ENCODE measurements at places on chromosomes 1 and 21. TPM values are rescaled to one million over a fixed set of nuclear protein-coding genes. Genes with fewer than 3 reads are reported as not detected.
A peak's percentile ranks its signal among the peaks of the same experiment; 100 is the strongest.

DNA sequence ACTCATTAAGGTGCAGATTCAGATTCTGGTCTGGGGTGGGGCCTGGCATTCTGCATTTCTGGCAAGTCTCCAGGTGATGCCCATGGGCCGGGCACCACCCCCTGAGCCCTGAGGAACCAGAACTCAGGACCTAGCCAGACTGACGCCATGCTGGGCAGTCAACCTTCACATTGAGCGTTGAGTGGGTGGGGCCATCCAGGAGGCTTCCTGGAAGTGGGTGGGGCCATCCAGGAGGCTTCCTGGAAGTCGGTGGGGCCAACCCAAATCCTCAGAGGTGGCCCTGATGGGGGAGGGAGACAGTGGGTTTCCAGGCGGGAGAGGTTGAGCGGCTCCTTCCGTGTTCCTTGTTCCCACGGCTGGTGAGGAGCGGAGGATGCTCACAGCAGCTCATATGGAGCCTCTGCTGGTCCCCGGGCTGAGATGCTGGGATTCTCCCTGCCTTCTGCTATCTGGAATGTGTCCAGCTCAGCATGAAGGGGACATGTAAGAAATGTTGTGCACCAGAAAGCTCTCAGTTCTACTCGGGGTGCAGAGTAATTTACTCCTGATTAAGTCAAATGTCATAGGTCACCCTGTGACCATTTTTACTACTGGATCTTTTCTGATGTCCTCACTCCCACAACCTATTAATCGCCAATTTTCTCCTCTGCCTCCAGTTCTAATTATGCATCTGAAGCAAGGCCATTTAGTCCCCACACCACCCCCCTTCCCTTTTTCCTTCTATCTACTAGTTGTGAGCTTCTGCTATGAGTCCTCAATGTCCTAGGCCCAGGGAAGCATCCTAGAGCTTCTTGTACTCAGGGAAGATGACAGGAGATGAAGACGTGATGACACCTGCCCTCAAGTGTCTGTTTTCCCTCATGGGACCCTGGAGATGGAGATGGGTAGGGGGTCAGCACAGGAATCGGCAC lies 435.4 kb downstream of the PTPRU start:
- H3K4me1 ChIP-seq, result no peaks in the 10 kb centered on the region
- DNase-seq, result peak; percentile 28
- no peaks in the 10 kb centered on the region for H3K36me3 ChIP-seq
- peaks cover 7% of the 10 kb centered on the region for H3K27me3 ChIP-seq
- no peak overlapping the region for H3K27ac ChIP-seq
- H3K4me3 ChIP-seq, result no peak overlapping the region

Gene MR1
- 17.4 TPM for total RNA-seq

Gene PTPN14
- 39.1 TPM for total RNA-seq

GRCh38 chr21:31012133-31013089 lies 25.9 kb downstream of the KRTAP19-8 start:
- H3K36me3 ChIP-seq, result no peaks in the 10 kb centered on the region
- H3K4me3 ChIP-seq, result no peak overlapping the region
- H3K27ac ChIP-seq, result no peak overlapping the region
- no peaks in the 10 kb centered on the region for H3K27me3 ChIP-seq
- DNase-seq, result no peak

GRCh38 chr1:152836870-152837269 lies 5.8 kb upstream of the LCE6A start:
- DNase-seq, result no peak
- no peaks in the 10 kb centered on the region for H3K27me3 ChIP-seq
- no peak overlapping the region for H3K27ac ChIP-seq
- no peaks in the 10 kb centered on the region for H3K4me1 ChIP-seq
- no peak overlapping the region for H3K4me3 ChIP-seq

DNA sequence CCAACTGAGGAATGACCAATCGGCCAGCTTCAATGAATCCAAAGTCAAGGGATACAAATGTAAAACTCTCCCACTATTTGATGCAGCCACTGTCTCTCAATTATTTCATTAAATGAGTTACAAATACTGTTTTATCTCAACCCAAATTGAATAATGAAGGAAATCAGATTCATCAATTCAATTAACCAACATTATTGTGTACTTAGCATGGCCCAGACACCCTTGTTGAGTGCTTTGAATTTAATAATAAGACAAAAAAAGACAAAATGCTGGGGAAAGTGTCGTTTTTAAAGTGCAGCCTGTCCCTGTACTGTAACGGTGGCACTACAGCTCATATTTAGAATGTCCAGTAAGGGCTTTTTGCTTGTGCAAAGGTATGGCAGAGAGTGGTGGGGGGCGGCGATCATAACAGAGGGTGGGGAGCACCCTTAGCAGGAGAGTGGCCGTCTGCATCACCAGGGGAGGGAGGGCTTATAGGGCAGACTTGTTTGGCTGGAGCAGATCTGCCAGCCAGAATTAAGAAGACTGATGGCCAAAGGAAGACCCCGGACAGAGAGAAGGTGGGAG lies 123.8 kb upstream of the GALNT2 start:
- no peaks in the 10 kb centered on the region for H3K27me3 ChIP-seq
- no peak overlapping the region for H3K4me3 ChIP-seq
- H3K27ac ChIP-seq, result no peak overlapping the region
- H3K36me3 ChIP-seq, result no peaks in the 10 kb centered on the region
- H3K4me1 ChIP-seq, result peaks cover 23% of the 10 kb centered on the region
- DNase-seq, result no peak

- peaks cover 17% of the 10 kb centered on the region for H3K4me1 ChIP-seq
- peak; percentile 18 for DNase-seq
- no peak overlapping the region for H3K4me3 ChIP-seq
- no peaks in the 10 kb centered on the region for H3K36me3 ChIP-seq
- H3K27me3 ChIP-seq, result no peaks in the 10 kb centered on the region
- no peak overlapping the region for H3K27ac ChIP-seq
These were observed 185.1 kb upstream of the GREM2 start for GRCh38 chr1:240797050-240797449.

Gene KLF17
- total RNA-seq, result not detected

DNA sequence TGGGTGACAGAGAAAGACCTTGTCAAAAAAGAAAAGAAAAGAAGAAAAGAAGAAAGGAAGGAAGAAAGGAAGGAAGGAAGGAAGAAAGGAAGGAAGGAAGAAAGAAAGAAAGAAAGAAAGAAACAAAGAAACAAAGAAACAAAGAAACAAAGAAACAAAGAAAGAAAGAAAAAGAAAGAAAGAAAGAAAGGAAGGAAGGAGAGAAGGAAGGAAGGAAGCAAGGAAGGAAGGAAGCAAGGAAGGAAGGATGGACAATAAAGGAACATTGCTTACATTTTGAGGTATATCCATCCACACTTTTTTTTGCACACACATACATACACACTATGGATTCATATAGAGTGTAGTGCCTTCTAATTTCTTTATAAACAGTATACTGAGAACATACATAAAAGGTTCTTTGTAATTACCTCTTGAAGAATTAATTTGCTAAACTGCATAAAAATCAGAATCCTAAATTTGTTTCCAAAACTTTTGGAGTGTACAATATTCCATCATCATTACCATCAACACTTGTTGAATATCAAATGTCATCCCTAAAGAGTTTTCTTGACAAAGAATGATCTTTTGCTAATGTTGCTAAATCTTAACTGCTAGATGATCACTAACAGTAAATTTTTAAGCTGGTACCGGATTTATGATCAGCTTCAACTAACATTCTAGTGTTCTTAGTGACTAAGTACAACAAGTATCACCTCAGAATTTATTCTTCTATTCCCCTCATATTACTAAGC lies 11.4 kb upstream of the GADD45A start:
- H3K4me1 ChIP-seq, result peaks cover 19% of the 10 kb centered on the region
- no peaks in the 10 kb centered on the region for H3K36me3 ChIP-seq
- H3K27me3 ChIP-seq, result no peaks in the 10 kb centered on the region
- no peak overlapping the region for H3K27ac ChIP-seq
- DNase-seq, result no peak

DNA sequence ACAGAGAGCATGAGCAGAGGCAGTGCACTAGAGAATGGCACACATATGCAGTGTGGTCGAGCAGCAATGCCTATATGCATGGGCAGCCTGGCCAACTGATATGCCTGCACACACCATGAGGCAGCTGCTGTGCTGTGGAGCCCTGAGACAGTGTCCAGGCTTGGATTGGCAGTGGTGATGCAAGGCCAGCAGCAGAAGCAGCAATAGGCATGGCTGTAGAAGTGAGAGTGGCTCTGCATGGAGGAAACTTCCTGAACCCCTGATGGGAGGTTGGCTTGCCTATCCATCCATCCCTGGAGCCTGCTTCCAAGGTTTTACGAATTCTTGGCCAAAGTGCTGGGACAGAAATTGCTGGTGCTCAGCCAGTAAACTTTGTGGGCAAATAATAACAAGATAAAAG lies 89.7 kb downstream of the DIRAS3 start:
- no peak overlapping the region for H3K27ac ChIP-seq
- no peaks in the 10 kb centered on the region for H3K36me3 ChIP-seq

- DNase-seq, result no peak
- no peaks in the 10 kb centered on the region for H3K27me3 ChIP-seq
- H3K4me1 ChIP-seq, result no peaks in the 10 kb centered on the region
- H3K4me3 ChIP-seq, result no peak overlapping the region
- no peak overlapping the region for H3K27ac ChIP-seq
These were observed 30.8 kb upstream of the FAM89A start for GRCh38 chr1:231070758-231071444.

DNA sequence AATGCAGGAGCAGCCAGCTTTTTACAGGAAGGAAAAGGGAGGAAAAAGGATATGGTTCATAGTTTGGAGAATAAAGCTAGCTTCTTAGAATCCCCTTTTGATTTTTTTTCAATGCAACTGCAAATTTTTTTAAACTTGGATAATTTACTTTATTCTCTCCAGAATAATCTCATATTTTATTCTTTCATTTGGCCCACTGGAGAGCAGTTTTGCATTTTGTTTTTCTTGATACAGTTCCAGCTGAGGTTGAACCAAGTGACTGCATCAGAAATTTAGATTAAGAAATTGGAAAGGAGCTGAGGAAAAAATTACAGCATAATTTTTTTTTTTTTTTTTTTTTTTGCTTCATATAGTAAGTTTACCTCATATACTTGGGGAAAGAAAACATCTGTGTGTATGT lies 22.8 kb downstream of the GABPA start:
- no peak for DNase-seq
- no peaks in the 10 kb centered on the region for H3K4me1 ChIP-seq
- no peak overlapping the region for H3K4me3 ChIP-seq
- H3K27ac ChIP-seq, result no peak overlapping the region

GRCh38 chr1:168187177-168187576 lies 8.4 kb downstream of the TIPRL start:
- no peaks in the 10 kb centered on the region for H3K27me3 ChIP-seq
- no peak overlapping the region for H3K4me3 ChIP-seq
- no peak overlapping the region for H3K27ac ChIP-seq
- no peak for DNase-seq
- H3K4me1 ChIP-seq, result no peaks in the 10 kb centered on the region

- no peak for DNase-seq
- no peaks in the 10 kb centered on the region for H3K4me1 ChIP-seq
- H3K27ac ChIP-seq, result no peak overlapping the region
- no peak overlapping the region for H3K4me3 ChIP-seq
- H3K36me3 ChIP-seq, result no peaks in the 10 kb centered on the region
These were observed 998.6 kb downstream of the TTLL7 start for GRCh38 chr1:83000286-83000685.

GRCh38 chr1:224884361-224884801 lies 45.1 kb upstream of the DNAH14 start:
- no peak overlapping the region for H3K4me3 ChIP-seq
- peaks cover 50% of the 10 kb centered on the region for H3K4me1 ChIP-seq
- H3K36me3 ChIP-seq, result no peaks in the 10 kb centered on the region
- H3K27ac ChIP-seq, result no peak overlapping the region

DNA sequence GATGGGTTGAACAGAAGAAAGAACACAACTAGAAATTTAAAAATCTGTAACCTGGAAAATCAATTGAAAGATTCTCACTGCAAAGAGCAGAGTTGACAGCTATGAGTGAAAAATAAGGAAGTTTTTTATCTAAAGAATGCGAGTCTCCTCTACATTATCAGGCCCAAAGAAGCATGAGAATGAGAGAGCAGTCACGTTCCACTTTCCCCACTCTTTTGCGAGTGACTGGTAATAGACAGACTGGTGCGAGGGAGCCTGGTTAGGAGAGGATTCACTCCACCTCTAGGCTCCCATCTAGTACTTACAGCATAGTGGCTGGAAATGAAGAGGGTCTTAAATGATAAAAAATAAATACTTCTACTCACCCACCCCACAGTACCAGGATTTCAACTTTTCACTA lies 52.0 kb downstream of the PRDX6 start:
- H3K4me1 ChIP-seq, result no peaks in the 10 kb centered on the region
- H3K27ac ChIP-seq, result no peak overlapping the region
- H3K27me3 ChIP-seq, result no peaks in the 10 kb centered on the region
- H3K4me3 ChIP-seq, result no peak overlapping the region

GRCh38 chr1:162663086-162663485 lies 30.8 kb downstream of the DDR2 start:
- peaks cover 53% of the 10 kb centered on the region for H3K4me1 ChIP-seq
- H3K4me3 ChIP-seq, result no peak overlapping the region
- H3K36me3 ChIP-seq, result peaks cover 19% of the 10 kb centered on the region
- no peaks in the 10 kb centered on the region for H3K27me3 ChIP-seq
- H3K27ac ChIP-seq, result peak overlapping the region; percentile 25

DNA sequence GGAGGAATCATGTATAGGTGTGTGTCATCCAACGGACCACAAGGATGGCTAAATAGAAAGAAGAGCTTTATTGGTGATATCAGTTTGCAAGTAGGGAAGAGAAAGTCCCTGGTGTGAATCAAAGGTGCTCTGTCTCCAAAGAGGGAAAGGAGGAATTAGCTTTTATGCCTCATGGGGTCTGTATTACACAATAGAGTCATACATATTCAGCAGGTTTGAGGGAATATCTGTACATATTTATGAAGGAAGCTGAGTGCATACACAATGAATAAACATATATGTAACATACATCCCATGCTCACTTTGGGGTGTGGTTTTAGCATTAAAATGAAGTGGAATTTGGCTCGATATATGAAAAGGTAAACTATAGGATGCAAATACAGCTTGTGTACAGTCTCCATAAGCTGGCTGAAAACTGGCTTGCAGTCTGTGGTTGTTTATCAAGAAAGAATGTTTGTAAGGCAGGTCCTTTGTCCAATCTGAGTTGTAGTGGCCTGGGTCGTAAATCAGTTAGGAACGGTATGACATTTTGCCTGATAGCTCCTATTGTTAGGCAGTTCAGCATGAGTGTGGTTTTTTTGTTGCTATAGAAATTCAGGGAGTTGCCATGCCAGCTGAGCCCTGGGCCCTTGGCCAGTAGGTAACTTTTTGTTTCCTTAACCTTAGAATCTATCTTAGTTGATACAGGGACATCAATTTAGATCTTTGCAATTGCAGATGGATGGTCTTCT lies 198.0 kb upstream of the ZP4 start:
- H3K4me1 ChIP-seq, result no peaks in the 10 kb centered on the region
- no peak overlapping the region for H3K4me3 ChIP-seq
- H3K27ac ChIP-seq, result no peak overlapping the region
- H3K36me3 ChIP-seq, result no peaks in the 10 kb centered on the region

Gene HES3
- not detected for total RNA-seq

Gene SLX9
- total RNA-seq, result 31.6 TPM

DNA sequence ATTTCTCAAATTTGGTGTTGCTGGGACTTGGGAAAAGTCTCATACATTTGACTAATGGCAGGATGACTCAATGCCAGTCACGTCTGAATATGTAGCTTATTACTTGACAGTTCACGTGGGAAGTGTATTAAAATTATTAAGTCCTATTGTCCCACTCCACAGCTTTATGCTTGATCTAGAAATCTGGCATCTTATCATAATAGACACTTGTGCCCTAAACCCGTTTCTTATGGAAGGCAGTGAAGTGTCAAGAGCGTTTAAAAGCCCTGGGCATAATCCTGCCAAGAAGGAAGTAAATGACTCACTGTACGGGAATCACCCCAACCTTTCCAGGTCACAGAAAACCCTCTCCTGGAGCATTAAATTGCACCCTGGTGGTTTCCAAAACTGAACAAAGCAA lies 207.4 kb downstream of the APP start:
- no peak for DNase-seq
- peaks cover 8% of the 10 kb centered on the region for H3K4me1 ChIP-seq
- H3K4me3 ChIP-seq, result no peak overlapping the region
- H3K27me3 ChIP-seq, result no peaks in the 10 kb centered on the region
- H3K36me3 ChIP-seq, result peaks cover 10% of the 10 kb centered on the region

Gene SPRR3
- not detected for total RNA-seq

All from SJSA1 (cell line).